ENCODE measurements at places on chromosomes 7 and 10.

GRCh38 chr7:27101171-27101956 lies 1.1 kb downstream of the HOXA2 start:
- DNase-seq, result no peak

DNA sequence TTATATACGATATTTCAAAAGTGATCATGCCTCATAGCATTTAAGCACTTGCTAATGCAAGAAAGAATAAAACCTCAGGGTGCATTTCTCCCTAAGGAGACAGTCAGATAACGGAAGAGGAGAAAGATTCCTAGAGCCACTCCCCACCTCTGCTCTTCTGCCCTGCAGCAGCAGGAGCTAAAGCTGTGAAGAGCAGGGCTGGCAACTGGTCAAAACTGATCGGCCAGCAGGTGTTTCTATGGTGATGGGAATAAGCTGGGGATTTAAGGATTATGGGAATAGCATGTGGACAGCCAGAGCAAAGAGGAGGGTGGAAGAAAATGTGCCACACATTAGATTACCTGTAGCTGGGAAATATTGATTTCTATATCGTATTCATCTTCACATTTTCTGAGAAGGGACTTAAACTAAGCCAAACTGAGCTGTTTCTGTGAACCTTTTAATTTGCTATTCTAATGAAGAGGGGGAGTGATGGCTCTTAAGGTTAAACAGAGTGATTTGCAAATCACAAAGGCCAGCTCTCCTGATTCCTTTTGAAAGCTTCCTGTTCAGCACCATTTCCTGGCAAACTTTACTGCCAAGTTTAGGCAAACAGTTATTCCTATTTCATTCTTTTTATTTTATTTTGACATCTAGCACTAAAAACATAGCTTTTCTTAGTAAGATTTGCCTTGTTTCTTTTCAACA lies 268.9 kb upstream of the PFKP start:
- no peak for DNase-seq

DNA sequence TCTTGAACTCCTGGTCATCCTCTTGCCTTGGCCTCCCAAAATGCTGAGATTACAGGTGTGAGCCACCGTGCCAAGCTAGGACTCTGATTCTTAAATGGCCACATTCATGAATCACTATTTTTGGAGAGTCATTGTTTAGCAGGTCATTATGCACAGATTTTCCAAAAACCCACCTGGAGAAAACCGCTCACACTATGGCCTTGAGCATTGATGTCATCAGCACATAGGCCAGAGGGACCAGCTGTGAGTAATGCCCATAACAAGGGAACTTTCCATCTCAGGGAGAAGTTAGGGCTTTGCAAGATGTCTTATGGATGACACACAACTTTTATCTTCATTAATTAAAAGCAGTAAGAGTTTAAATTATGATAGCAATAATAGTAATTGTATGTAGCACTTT lies 86.4 kb upstream of the KIF5B start:
- no peak for DNase-seq

GRCh38 chr10:60396766-60397165 lies 7.1 kb upstream of the ANK3 start:
- no peak for DNase-seq

GRCh38 chr10:60937784-60938654 lies 6.0 kb downstream of the RHOBTB1 start:
- DNase-seq, result no peak

DNA sequence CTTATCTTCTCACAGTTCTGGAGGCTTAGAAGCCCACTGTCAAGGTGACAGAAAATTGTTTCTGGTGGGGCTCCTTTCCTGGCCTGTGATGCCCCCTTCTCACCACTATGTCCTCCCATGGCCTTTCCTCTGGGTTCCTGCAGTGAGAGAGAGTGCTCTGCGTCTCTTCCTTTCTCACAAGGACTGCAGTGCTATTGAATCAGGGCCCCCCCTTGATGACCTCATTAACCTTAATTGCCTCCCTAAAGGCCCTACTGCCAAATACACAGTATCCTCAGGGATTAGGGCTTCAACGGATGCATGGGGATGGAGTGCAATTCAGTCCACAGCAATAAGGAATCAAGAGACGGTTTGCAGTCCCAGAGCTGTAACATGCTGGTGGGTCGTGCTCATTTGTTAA lies 82.0 kb upstream of the GRB10 start:
- DNase-seq, result no peak

GRCh38 chr10:112926906-112927688 lies 22.9 kb upstream of the TCF7L2 start:
- DNase-seq, result no peak

DNA sequence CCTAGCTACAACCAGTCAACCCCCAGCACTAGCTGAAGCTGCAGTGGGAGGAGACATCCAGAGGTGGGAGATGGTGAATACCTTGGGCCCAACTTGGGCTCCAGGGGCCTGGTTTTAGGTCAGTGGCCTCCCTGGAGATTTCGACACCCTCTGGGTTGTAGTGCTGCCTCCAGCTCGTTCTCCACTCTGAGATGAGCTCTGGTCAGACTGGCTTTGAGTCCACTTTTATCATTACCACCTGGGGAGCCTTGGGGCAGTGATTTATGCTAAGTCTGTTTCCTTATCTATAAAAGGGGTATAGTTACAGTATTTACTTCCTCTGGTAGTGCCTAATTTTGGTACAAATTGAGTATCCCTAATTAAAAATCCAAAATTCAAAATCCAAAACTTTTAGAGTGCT lies 22.8 kb downstream of the PPIA start:
- DNase-seq, result no peak

GRCh38 chr7:25386311-25386744 lies 158.0 kb upstream of the NPVF start:
- DNase-seq, result no peak

Data from occipital lobe (tissue), 3 donors.